GF-D8 (cell line): ENCODE measurements at places on chromosomes 6 and 20.

GRCh38 chr6:9795880-9796279 is 619.0 kb downstream of the TFAP2A start:
- no peak for DNase-seq

DNA sequence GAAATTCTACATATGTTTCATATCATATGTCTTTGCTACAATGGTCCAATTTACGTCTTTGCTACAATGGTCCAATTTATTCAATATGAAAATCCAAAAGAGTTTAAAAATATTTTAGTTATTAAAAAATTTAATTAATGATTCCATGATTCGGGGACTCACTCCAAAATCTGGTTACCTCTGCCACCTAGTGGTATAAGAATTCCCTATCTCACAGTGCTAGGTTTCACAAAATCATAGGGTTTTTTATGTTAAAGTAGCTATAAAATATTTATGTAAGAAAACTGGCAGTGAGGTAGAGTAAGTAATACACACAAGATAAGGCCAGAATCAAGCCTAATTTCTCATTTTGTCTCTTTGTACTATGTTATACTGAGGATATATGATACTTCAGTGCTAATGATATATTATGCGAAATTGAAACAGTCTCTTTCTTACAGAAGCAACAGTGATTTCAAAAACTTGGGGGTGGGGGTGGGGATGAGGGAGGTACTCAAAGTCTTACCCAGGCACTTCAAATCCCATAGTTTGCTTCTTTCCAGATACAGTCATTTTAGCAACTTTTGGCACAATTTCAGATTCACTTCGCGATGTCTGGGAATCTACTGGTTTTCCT is 52.3 kb downstream of the HBS1L start:
- no peak for DNase-seq

DNA sequence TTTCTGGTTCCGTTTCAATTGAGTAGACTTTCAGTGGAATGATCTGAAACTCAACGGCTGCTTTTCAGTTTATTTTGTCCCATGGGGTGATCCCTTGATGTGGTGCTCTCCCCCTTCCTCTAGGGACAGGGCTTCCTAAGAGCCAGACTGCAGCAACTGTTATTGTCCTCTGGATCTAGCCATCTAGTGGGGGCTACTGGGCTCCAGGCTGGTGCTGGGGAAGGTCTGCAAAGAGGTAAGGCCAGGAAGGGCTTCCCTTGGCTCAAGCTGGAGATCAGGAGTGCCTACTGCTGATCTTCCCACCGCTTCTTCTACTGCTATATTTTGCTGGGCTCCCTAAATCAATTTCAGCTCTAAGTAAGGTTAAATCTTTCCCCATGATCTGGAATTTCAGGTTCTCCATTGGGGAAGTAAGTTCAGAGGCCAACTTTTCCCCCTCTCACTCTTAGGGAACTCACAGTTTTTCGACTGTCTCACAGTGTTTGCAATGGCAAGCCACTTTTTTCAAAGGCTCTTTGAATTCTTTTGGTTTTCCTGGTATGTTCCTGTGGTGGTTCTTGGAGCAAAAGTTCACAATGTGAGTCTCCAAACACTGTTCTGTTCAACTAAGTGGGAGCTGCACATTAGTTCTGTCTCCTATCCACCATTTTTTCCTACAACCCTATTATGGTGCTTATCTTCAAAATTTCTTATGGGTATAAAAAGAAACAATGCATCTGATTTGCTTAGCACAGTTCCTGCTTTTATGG is 286.2 kb upstream of the EXOC2 start:
- no peak for DNase-seq

- DNase-seq = peak; percentile 87
Measured at GRCh38 chr20:50958615-50959542, at the start of gene MOCS3. Gene MOCS3, plus strand, starts transcription at chr20:50958818. Its CDS starts 25 bp downstream, at chr20:50958843.

- no peak for DNase-seq
Measured at GRCh38 chr6:87968435-87969278, 79.0 kb upstream of the SPACA1 start.

- no peak for DNase-seq
Measured at GRCh38 chr6:129510950-129511349, 199.0 kb downstream of the ARHGAP18 start.

DNA sequence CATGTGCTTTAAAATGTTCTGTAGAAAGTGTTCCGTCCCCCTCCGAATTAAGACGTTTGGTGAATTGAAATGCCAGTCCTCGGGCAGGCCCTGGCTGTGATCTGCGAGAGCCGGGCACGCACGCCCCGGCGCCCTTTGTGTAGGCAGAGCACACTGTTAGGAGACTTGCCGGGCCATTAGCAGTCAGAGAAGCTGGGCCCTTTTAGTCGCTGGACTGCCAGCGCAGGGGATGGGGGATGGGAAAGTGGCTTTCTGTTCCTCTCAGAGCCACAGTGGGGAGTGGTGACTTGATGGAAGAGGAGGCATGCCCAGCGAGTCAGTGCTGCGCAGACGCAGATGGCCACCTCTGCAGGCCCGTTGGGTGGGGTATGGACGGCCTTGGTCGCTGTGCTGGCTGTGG is 2.2 kb downstream of the PPP1R3G start:
- DNase-seq = no peak

DNA sequence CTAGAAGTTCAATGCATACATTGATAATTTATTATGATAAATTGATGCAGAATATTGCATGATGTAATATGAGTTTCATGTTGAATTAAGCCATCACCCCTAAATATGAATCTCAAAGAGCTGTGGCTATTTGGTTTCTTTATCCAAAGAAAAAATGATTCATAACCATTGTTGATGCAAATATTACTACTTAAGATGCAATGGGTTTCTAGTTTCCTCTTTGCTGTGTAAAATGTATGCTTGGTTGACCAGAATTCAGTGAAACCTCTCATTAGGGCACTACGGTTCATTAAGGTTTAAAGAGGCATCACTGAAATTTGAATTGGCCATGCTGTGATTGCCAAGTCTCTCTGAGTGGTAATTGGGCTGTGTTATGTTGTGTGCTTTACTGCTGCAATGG is 492.5 kb upstream of the FLRT3 start:
- no peak for DNase-seq

- no peak for DNase-seq
Measured at GRCh38 chr6:139728876-139729427, 354.5 kb upstream of the CITED2 start.

DNA sequence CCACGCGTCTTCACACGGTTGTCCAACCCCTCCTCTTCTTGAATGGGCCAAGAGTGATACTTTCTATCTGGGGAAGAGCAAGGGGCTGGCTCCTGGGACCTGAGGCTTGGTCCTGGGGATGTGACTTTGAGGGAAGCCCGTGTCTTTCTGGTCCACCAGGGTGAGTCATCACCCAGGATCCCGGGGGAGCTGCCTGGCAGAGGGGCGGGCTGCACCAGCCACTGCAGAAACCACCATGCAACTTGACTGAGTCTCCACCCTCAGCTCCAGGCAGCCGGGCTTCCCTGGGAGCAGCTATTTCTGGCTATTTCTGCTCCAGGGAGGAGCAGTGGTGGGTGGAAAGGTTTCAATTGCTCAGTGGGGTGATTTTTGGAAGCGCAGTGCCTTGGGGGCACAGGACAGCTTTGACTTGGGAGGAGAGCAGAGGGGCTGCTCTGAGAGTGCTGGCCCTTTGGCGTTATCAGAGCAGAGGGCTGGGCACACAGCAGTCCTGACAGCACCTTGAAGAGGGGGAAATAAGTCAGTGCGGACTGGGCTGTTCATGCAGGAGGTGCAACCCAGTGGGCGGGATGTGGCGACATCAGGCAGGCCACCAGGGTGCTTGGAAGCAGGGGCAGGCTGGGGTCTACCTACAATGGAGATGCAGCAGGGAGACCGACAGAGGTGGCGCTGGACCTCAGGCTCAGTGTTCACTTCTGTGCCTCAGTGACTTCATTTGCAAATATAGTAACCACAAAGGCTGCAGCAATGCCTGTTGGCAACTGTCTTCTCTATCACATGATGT is 45.1 kb upstream of the FAM83D start:
- DNase-seq = no peak

GRCh38 chr6:140050101-140050995 is 675.9 kb upstream of the CITED2 start:
- no peak for DNase-seq

- DNase-seq = no peak
Measured at GRCh38 chr6:42200035-42200434, 5.3 kb upstream of the GUCA1B start.

- DNase-seq = no peak
Measured at GRCh38 chr6:101845172-101845571, 451.7 kb downstream of the GRIK2 start.

- DNase-seq = no peak
Measured at GRCh38 chr20:10631126-10631525, 42.7 kb downstream of the JAG1 start.

- DNase-seq = no peak
Measured at GRCh38 chr20:18611492-18611891, 23.6 kb downstream of the DTD1 start.
